ENCODE measurements at places on chromosomes 11 and 22.
A peak's percentile ranks its signal among the peaks of the same experiment; 100 is the strongest.

GRCh38 chr11:127130321-127130720, 129.8 kb upstream of the KIRREL3 start:
- no peak for DNase-seq

DNA sequence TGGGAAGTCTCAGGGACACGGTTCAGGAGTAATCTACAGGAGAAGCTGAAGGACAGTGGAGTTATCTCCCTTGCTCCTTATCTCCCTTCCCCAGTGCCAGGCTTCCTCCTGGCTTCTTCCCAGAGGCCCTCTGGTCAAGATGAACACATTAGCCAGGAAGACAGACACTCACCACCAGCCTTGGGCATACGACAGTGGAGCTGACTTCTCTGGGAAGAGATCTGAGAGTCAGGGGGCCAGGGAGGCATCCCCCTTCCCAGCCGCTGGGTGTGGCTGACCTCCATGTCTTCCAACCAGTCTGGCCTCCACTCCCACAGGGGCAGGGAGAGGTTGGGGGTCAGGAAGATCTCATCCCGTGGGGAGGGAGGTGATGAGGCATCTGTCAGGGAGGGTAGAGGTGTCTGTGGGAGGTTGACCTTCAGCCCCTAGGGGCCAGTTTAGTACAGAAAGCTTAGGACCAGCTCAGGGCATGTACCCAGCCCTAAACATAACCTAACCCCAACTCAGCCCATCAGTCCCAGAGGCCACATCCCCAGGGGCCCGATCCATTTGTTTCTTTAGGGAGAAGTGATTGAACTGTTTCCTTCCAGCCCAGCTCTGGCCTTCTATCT, 12.7 kb downstream of the ROBO4 start:
- DNase-seq = peak; percentile 37

GRCh38 chr11:47004595-47005033, 68.1 kb downstream of the CSTPP1 start:
- peak; percentile 82 for DNase-seq

- DNase-seq = no peak
Observed at GRCh38 chr22:50275181-50276055, 5.2 kb upstream of the MAPK11 start.

DNA sequence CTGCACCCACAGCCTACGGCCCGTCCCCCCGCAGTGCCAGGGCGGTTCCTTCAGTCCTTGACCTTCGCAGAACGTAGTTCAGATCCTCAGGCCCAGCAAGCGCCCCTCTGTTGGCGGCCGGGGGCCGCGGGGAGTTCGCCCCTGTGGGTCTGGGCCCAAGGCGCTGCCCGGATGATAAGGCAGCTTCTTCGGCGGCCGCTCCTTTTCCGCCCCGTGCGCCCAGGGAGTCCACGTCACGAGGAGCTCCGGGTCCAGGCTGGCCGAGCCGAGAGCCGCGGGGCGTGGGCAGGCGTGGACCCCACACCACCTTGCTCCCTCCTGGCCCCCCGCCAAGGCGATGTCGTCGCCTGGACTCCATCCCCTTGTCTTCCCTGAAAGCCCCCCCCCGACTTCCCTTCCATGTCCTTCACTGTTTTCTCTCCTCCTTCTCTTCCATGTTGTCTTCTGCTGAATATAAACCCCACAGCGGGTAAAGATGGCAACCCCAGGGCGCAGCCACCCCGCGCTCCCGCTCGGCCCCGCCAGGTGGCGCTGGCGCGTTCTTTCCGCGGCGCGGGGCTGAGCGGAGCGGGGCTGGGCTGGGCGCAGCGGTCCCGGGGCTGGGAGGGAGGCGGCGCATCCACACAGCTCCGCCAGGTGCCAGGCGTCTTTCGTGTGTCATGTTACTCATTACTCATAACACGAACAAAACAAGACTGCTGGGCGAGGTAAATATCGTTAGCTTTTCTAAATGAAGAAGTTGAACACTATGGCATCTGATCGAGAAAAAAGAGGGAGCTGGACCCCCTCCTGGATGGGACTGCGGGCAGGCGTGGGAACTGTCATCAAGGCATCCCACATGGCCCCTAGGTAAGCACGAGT, 321.0 kb downstream of the NTM start:
- no peak for DNase-seq

GRCh38 chr22:38706101-38706900, 557 bp downstream of the GTPBP1 start:
- DNase-seq = peak; percentile 70

GRCh38 chr11:252666-253065, 15.9 kb downstream of the PSMD13 start:
- no peak for DNase-seq

DNA sequence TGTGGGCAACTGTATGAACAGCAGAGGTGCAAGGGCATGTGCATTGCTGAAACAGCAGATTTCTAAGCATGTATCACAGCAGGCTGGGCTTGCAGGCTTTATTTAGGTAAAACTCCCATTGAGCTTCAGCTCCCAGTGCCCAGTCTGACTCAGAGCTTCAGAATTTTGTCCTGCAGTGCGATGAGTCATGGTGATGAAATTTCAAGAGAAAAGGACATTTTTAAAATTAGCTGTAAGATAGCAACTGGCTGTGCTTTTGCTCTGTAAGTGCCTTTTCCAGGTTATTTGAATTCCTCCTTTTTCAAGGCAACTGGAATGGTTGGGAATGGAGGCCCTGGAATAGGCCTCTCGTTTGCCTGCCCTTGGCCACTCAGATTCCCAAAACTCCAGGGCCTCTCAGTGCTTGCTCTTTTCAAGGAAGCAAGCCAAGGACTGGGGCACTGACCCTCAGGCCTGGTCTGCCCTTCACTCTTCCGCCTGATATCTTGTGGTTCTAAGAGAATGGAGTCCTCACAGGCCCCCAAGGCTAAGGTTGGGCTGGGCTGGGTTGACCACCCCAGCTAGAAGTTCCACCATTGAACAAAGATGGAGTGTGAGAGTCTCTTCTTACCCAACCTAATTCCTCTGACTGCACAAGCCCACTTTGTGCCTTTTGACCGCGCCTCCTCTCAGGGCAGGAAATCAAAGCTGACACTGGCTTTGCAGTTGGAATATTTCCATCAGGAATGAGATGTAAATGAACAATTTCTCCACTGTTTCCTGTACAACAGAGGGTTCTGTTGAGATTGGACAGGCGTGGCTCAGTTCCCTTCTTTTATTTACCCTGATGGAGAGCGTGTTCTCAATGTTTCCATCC, 59.5 kb upstream of the PRSS23 start:
- no peak for DNase-seq

DNA sequence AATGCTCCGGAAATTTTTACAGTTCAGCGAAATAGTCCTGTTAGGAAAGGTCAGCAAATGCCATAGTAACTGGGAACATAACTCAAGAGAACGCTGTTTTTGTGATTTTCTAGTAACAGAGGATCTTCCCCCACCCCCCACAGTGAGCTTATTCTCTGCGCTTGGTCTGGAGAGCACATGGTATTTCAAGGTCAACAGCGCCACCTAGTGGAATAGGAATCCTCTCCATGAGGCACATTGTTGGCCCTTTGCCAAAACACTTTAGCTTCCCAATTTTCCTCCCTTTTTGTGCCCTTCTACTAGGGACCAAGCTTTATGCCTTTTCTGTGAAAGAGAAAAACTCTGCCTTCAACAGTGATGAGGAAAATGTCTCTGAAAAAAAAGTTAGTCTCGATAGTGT, 13.2 kb upstream of the OR4C12 start:
- no peak for DNase-seq

DNA sequence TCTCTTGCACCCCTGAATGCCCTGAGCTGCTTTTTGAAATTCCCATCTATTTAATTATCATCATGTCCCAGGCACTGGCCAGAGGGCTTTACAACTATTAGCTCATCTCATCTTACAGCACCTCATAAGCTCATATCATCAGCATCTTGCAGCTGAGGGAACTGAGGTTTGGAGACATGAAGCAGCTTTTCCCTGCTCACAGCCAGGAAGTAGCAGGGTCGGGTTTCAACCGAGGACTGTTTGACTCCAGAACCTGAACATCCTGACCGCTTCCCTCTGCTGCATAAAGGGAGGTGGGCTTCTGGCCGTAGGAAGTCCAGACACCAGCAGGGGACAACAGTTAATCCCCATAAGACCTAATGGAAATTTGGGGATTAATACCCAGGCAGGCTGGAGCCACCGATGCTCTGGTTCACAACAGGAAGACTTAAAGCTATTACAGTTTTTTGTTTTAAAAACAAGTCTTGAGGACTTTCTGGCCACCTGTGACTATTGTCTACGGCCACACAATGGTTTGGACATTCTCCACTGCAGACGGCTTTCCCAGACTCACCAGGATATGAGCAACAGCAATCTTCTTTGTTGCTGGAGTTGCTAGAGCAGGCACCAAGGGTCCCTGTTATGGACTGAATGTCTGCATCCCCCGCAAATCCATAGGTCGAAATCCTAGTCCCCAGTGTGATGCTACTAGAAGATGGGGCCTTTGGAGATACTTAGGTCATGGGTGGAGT, 47.4 kb downstream of the CHST1 start:
- no peak for DNase-seq

DNA sequence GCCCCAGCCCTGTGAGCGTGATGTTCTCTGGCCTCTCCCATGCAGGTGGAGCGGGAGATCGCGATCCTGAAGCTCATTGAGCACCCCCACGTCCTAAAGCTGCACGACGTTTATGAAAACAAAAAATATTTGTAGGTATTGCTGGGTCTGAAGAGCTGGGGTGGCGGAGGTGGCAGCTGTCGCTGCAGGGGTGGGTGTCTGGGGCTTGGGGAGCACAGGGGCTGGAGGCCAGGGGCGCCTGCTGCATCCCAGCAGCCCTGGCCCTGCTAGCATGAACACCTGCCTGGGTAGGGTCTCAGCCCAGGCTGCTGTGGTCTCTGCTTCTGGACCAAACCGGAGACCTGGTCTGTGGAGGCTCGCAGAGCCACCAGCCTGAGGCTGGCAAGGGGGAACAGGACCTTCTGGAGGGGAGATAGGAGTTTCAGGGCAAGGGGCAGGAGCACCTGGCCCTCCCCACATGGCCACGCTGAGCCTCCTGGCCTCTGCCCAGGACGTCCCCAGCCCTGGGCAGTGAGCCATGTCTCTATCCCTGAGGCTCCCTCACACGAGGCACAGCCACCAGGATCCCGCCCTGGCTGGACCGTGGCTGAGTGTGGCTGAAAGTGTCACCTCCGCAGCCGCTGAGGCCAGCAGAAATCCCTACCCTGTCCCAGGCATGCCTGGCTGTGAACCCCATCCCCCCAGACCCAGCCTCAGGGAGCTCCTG, 48.2 kb downstream of the MOB2 start:
- DNase-seq = no peak

GRCh38 chr11:128524172-128524571, 63.2 kb downstream of the ETS1 start:
- no peak for DNase-seq

- DNase-seq = no peak
Observed at GRCh38 chr11:68312117-68312779, at the start of gene LRP5. Gene LRP5, plus strand, starts transcription at chr11:68312591. Its CDS starts 124 bp downstream, at chr11:68312715.

- DNase-seq = no peak
Observed at GRCh38 chr11:134999590-134999989, 587.5 kb upstream of the B3GAT1 start.

GRCh38 chr11:76604081-76604625, 66.4 kb downstream of the LRRC32 start:
- no peak for DNase-seq

- DNase-seq = no peak
Observed at GRCh38 chr11:114133548-114134329, 74.2 kb downstream of the ZBTB16 start.

DNA sequence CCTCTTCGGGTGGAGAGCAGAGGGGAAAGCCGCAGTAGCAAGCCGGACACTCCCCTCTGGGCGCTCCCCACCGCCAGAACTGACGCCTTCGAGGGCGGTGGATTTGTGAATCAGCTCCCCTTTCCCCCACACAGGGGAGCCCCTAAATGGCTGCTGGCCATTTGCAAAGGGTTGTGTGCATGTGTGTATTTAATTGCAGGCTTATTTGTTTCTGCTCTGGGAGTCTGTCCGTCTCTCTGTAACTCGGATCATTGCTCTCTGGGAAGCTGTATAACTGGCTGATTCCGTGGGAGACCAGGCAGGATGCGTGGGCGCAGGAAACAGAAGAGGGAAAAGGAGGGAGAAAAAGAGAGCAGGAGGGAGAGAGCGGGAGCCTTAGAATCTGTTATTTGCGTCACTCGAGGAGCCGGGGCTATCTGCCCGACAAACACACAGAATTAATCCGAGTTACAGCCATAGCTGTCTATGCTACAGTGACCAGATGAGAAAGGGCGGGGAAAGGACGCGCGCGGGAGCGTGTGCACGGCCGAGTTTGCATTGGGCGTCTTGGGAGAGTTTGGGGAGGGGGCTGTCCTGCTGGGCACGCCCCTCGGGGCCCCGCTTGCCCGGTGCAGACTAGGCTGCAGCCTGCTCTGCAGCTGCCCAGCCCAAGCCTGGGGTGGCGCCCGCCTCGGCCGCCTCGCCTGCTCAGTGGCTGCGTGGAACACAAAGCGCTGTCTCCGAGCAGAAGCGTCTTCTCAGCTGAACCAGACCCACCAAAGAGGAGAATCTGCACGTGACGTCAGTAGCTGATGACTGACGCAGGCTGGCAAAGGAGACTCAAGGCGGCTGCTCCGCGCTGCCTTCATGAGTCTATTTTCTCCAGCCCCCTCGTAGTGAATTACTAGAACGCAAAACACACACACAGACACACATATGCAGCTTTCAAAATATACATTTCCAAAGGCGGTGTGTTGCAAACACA, 105.3 kb upstream of the HSD17B12 start:
- no peak for DNase-seq

DNA sequence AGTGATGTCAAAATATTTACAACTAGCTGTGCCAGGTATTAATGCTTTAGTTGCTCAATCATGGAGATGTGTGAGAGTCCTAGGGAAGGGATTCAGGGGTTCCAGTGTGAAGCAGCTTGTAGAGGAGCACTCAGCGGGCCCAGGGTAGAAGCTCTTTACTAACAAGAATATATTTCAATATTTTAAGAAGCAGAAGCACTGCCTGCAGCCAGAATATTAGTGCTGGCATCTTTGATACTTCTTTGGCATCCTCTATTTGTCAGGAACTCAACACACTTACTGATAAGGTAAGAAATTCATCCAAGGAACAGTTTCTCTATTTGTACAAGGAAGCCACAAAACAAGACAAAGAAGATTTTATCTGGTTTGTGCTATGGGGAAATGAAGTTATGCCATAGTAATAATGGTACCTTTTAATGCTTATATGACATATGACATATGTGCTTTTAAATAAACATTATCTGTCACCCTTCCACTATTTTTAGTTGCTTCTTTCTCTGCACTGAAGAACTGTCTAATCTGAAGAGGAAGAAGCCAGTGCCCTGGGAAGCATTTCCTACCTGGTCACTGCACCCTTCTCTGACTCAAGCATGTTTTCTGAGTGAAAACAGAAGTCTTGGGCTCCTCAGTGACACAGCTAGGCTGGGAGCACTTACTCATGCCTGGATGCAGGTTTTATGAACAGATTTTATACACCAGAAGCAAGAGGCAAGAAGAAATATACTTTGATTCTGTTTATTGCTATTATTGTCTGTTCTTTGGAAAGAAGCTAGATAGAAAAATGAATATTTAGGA, 388.1 kb upstream of the CCDC90B start:
- no peak for DNase-seq

DNA sequence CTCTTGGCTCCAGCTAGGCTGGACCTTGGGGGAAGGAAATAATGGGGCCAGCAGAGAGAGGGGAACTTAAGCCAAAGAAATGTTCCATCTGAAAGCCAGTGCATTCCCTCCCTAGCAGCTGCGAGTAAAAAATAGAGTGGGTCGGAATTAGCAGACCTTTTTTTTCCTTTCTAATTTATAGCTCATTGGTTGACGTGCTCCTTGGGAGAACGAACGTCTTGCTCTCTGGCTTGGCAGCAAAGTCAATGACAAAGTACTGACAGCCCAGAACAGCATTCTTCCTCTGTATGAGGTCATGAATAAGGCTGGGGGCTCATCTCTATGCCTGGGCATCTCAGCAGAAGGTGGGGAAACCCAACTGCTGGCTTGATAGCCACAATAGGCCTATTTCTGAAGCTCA, 65.0 kb downstream of the SEZ6L start:
- DNase-seq = no peak

GRCh38 chr11:72263361-72263760, 19.4 kb upstream of the PHOX2A start:
- no peak for DNase-seq

Measured in right forelimb (tissue), 1 donor.